ENCODE measurements at places on chromosomes 1 and 21.

- DNase-seq: no peak
Measured at GRCh38 chr1:11708554-11709350, 17.2 kb downstream of the DRAXIN start.

DNA sequence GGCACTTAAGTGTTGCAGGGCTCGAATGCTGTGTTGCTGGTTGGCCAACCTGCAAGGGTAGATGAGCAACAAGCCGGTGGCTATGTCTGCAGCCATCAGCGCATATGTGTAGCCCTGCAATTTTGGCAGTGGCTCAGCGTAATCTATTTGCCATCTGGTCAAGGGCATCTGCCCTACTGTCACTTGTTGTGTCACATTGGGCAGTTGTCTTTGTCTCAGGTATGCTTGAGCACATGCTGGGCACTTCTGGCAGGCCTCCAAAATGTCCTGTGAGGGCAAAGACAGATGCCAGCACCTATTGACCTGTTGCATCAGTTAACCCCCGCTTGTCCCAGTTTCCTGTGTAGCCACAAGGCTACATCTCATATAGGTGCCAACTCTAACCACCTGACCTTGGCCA, 111.8 kb downstream of the GDAP2 start:
- DNase-seq: no peak

- peak; percentile 31 for DNase-seq
Measured at GRCh38 chr1:87331365-87332241, 2.9 kb downstream of the LMO4 start.

GRCh38 chr1:47692196-47692595, 254.4 kb downstream of the FOXD2 start:
- DNase-seq: no peak

DNA sequence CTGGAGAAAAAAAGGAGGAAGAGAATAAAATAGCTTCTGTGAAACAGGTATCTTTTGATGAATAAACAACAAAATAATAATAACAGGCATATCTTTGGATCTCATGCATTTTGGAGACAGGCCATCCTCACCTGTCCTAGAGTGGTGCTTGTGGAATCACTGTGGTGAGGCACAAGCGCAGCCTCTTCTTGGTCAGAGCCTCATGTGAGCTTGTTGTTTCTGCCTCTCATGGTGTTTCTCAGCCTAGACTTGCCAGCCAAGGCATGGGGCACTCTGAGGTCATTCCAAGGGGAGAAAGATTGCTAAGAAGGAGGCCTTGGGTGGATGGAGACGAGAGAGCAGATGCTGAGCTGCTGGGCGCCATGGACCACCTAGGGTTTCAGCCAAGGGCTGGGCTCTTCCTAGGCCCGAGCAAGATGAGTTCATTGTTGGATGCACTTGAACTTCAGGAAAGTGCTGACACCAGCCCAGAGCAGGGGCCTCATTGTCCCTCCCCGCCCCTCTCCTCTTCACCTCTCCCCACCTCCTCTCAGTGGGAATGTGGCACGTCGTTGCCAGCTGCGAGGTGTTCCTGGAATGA, 49.5 kb downstream of the ATP5PO start:
- DNase-seq: no peak

DNA sequence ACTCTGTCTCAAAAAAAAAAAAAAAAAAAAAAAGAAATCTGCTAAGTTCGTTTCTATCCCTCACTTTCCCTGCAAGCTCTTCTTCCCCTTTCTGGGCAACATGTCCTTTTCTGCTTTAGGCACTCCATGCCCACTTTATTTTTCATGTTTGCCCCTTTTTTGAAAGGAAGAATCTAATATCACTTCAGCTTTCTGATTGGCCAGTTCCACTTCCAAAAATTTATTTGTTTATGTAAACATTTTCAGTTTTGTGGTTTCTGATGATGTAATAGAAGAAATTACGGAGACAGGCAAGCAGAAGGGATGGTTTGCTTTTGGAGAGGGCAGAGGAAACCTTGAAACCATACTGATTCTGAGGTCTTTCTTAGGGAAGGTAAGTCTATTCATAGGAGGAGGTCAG, 15.1 kb downstream of the IFNAR1 start:
- no peak for DNase-seq

DNA sequence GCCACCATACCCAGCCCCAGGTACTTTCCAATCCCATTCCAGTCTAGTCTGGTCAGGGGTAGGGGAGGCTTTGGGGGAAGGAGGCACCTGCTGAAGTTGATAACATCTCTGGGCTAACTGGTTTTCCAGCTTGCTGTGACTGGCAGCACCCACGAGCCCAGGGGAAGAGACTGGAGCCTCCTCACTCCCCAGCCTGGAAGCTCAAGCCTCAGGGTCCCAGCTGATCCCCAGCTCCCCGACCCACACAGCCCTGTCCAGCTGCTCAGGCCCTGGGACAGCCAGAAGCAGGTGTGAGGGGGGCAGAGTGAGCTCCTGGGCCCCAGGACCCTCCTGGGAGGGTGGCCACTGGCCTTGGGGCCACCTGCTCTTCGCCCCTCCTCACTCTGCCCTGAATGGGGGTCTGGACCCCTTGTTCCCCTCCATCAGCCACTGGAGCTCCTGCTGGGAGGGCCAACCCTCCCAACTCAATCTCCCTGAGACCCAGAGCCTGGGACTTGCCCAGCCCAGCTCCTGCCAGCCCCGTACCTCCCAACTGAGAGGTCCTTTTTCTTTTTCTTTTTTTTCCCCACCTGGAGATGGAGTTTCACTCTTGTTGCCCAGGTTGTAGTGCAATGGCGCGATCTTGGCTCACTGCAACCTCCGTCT, 23.5 kb upstream of the RNU1-4 start:
- DNase-seq: no peak

DNA sequence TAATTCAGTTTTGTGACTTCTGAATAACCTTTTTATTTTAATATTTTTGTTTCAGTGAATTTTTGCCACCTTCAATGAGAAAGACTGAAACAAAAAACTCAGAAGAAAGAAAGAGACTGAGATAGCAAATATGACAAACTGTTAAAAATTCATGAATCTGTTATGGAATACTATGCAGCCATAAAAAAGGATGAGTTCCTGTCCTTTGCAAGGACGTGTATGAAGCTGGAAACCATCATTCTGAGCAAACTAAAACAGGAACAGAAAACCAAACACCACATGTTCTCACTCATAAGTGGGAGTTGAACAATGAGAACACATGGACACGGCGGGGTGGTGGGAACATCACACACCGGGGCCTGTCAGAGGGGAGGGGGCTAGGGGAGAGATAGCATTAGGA, 193.4 kb upstream of the FGGY start:
- no peak for DNase-seq

Data from brain microvascular endothelial cell (primary cell).